ENCODE measurements at places on chromosomes 1 and 21.

GRCh38 chr1:68470388-68470970 is 20.7 kb upstream of the RPE65 start:
- DNase-seq = peak; percentile 53

GRCh38 chr1:173418107-173418985 is 58.8 kb upstream of the PRDX6 start:
- DNase-seq = no peak

GRCh38 chr1:99808391-99809115 is 41.6 kb upstream of the AGL start:
- DNase-seq = peak; percentile 96

- DNase-seq = no peak
Measured at GRCh38 chr1:177794376-177794991, 175.4 kb downstream of the SEC16B start.

GRCh38 chr1:159084867-159085266 is 8.3 kb upstream of the AIM2 start:
- no peak for DNase-seq

- DNase-seq = peak; percentile 97
Measured at GRCh38 chr1:171141688-171142415, 43.2 kb upstream of the FMO2 start.

DNA sequence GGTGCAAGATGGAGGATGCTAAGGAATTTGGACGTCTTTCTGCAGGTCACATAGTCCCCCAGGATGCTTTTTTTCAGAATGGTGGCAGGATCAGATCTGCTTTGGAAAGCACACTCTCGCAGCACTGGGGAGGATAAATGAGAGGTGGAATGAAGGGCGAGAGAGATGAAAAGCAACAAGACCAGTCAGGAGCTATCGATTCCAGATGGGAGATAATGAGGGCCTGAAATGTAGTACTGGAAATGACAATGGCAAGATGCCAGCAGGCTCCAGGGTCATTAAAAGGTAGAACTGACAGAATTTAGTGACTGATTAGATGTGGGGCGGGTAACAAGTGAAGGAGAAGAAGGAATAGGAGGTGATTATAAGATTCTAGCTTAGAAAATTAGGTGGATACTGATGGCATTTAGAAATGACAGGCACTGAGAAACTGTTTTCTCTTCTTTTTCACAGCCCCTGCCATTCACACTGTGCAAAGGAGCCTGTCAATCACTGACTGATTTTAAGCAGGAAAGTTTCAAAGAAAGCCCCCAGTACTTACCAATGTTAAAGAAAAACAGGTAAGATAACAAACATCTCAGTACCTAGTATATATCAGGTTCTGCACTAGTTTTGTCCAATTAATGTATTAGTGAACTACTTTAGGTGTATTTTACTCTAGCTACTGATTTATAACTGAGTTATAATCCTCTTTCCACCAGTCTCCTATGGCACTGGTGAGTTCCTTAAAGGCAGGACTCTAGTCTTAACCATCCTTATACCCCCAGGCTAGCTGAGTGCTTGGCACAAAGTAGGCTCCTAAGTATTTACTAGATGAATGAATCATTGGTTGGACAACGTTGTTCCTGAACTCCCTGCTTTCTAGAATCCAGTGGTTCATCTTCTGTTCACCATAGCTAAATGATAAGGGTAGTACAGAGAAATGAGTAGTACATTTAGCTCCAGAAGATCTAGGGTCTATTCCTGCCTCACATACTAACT is 9.2 kb downstream of the PIGM start:
- no peak for DNase-seq

- no peak for DNase-seq
Measured at GRCh38 chr1:228415853-228416216, 826 bp downstream of the TRIM17 start.

DNA sequence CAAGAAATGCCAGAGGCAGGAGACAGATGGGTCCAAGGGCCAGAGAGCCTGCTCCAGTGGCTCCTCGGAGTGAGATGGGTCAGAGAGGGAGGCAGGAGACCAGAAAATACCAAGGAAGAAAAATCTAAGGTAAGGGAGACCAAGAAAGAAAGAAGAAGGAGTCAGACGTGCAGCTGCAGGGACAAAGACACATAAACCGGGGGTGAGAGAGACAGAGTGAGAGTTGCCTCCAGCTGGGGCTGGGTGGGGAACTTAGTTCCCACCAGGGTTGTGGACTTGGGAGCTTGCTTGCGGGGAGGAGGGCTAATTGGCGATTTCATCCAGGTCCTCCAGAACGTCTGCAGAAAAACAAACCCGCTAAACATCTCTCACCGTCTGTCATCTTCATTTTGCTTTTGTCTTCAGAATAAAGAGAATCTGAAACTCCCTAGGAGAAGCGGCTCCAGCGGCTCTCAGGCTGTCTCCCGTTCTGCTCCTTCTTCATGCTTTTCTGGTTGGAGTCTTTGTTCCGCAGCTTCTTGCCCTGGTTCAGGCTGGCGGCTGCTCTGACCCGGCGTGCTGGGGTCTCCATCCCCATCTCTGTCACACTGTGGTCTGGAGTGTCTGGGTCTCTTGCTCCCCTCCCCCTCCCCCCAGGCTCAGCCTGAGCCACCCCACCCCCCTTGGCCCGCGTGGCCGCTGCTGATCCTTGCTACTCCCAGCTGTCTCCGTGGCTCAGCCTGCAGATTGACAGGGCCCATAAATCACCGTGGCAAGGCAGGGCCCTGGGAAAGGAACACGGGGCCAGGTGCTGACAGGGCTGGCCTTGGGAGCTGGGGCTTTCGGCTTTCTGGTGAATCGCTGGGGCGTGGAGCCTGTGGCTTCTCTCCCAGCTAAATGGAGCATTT is 66.6 kb downstream of the UBIAD1 start:
- no peak for DNase-seq

GRCh38 chr1:233333086-233333485 is 5.6 kb downstream of the MAP3K21 start:
- no peak for DNase-seq

- peak; percentile 70 for DNase-seq
Measured at GRCh38 chr1:174743654-174744561, 255.8 kb upstream of the CACYBP start.

DNA sequence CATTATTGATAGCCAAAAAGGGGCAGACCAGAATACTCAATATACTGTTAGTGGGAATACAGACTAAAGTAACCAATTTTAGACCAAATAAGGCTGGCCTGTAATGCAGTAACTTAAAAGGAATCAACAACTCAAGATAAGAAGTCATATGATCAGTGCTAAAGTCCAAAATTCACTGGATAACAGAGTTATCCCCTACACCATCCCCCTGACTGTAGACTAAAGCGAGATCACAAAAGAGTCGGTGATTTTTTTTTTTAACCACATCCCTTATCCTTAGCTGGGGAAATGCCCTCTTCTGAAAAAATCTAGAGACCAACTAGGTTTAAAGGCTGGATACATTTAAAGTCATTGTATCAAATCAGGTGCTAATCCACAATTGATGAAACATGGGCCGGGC is 7.7 kb downstream of the UBR4 start:
- peak; percentile 17 for DNase-seq

- no peak for DNase-seq
Measured at GRCh38 chr21:45801129-45801964, 157.8 kb downstream of the PCBP3 start.

GRCh38 chr1:177935638-177936415 is 34.0 kb downstream of the SEC16B start:
- DNase-seq = no peak

DNA sequence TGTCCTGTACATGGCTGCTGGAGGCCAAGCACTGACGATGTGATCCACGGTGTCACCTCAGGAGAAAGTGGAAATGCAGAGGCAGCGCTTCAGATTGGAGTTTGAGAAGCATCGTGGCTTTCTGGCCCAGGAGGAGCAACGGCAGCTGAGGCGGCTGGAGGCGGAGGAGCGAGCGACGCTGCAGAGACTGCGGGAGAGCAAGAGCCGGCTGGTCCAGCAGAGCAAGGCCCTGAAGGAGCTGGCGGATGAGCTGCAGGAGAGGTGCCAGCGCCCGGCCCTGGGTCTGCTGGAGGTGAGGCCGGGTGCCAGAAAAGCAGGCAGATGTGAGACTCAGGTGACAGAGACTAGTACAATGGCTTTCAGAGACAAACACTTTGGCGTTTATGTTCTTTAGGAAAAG is 7.7 kb downstream of the TRIM58 start:
- no peak for DNase-seq

DNA sequence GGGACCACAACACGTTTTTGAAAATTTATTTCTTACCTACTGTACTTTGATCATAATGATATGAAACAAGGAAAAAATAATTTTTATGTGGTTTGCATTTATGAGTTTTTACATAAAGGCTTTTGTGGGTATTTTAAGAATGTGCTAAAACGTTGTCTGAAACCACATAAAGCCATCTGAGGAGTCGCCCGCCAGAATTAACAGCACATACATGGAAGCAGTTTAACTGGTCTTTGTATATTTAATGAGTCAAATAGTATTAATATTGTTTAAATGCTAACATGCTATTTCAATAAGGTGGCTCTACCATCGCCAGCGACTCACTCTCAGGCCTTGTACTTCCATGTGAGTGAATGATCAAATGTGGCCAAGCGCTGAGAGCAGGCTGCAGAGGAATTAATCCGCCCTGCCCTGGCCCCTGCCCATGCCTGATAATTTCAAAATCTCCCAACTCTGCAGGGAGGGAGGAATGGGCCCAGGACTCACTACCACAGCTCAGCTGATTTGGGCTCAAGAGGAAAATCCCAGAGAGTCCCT is 49.6 kb downstream of the SLC66A1 start:
- DNase-seq = peak; percentile 27

- DNase-seq = peak; percentile 46
Measured at GRCh38 chr1:151885479-151885878, 23.8 kb downstream of the THEM4 start.

- no peak for DNase-seq
Measured at GRCh38 chr1:115753361-115753760, 15.2 kb downstream of the CASQ2 start.

DNA sequence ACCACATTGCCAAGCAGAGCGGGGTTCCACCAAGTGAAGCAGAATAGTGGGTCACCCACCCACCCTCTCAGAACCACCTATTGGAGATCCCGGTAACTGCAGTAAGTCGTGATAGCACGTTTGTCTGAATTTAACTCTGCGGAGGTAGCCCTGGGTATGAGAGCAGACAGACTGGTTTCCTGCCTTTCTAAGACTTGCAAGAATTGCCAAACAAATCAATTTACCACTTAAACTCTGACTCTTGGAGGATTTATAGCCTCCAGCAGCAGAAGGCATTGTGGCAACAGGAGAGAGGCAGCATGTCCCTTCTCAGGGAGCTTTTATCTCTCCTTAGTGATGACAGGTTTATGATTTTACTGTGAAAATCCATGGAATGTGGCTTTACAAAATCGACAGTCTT is 287.9 kb upstream of the FMN2 start:
- no peak for DNase-seq

- DNase-seq = peak; percentile 88
Measured at GRCh38 chr1:94713472-94714141, 106.5 kb upstream of the SLC44A3 start.
